ENCODE measurements at places on chromosomes 12 and 14.

GRCh38 chr12:93299262-93299846 is 78.4 kb upstream of the NUDT4 start:
- no peak for DNase-seq

- DNase-seq: no peak
These were observed 228.2 kb downstream of the DPY19L2 start for GRCh38 chr12:63440048-63440447.

GRCh38 chr14:72793156-72793939 is 100.6 kb downstream of the DPF3 start:
- DNase-seq: no peak

GRCh38 chr14:57420033-57420432 is 29.6 kb downstream of the NAA30 start:
- DNase-seq: no peak

GRCh38 chr12:131818821-131819585 is 9.2 kb upstream of the MMP17 start:
- no peak for DNase-seq

DNA sequence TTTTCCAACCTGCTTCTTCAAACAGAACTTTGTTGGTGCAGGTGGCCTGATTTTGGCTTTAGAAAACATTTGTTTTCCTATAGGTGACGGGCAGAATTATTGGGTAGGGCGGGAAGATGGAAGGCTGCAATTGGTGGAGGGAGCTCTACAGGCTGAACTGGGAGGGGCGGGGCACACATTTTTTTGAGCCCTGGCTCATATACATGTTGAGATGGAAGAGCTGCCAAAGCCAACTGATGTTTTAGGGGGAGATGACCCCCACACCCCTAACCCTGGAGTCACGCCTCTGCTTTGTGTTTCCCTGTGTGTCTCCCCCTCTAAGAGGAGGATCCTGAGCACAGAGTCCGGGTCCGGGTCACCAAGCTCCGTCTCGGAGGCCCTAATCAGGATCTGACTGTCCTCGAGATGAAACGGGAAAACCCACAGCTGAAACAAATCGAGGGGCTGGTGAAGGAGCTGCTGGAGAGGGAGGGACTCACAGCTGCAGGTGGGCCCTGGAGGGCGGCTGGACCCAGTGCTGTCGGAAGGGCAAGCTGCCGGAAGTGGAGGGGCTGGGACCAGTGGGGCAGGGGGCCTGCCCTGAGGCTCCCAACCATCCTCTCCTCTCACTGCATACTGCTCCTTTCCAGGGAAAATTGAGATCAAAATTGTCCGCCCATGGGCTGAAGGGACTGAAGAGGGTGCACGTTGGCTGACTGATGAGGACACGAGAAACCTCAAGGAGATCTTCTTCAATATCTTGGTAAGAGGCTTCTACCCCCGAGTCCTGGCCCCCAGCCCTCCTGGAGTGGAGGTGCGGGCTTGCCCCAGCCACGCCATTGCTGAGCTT is 18.6 kb downstream of the AGAP2 start:
- DNase-seq: no peak

DNA sequence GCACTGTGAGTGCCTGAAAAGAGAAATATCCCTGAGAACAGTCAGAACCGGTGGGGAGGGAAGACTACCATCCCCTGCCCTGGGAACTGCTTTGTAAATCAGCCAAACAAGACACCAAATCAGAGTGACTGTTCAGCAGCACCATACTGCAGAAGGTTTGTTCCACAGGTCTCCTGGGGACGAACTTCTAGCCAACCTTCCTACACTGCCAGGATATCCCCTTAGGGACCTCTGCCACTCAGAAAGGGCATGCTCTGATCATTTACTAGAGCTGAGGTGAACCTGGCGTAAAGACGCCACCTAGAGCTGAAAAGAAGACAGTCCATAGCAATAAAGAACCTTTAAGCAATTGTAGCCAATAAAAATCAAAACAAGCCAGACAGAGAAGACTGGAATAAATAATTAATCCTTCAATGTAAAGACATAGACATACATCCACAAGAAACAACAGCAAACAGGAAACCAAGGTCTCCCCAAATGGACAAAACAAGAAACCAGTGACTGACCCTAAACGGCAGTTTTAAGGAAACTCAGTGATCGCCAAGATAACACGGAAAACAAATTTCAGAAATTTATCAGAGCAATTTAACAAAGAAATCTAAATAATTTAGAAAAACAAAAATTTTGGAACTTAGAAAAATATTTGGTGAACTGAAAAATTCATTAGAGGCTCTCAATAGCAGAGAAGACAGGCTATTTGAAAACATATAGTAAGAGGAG is 228.1 kb upstream of the AMIGO2 start:
- DNase-seq: peak; percentile 34

DNA sequence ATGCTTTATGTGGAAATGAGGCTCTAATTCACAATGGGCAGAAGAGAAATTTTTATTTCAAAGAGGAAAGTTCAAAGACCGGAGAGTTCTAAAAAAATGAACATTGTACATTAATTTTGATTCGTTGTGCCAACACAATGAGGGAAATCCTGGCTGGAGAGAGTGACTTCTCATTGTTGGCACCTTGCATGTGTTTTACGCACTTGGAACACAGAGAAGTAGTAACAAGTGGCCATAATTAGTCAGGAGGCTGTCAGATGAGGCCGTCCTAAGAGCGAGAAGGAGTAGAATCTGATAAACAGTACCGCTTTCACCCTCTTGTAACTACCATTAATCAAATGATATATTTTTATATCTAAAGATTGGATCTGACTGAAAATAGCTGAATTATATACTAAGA is 6.9 kb downstream of the LMO3 start:
- DNase-seq: no peak

GRCh38 chr14:58133739-58134138 is 18.3 kb downstream of the ARMH4 start:
- no peak for DNase-seq

DNA sequence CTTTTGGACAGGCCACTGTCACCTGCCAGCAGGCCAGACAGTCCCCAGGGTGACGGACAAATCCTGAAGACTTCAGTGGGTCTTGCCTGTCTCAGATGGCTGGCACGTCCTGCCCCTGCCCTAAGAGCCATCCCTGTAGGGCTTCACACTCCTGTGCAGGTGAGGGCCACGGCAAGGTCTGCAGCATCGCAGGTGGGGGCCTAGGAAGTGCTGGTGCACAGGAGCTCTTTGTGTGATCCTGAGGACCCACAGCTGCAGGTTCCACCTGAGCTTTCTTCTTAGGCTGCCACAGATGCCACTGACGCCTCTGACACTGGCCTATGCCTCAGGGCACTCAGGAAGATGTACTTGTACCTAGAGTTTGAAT is 108.5 kb upstream of the FKBP4 start:
- no peak for DNase-seq

DNA sequence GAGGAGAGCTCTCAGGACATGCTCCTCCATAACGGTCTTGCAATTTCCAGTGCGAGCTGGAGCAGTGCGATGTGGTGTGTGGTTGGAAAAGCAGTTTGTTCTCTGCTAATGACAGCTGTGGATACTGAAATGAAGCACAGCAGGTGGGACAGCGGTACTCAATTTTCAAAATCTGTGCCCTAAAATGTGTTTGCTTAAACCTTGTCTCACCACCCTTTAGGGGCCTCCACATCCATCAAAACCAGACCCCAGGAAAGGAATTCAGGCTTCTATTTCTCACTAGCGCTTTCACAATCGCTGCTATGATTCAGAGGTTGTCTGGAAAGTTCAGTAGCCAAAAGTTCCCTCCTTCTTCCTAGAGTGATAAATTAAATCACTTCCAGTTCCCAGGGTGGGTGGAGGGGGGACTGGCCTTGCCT is 440.8 kb downstream of the EGLN3 start:
- DNase-seq: peak; percentile 85

DNA sequence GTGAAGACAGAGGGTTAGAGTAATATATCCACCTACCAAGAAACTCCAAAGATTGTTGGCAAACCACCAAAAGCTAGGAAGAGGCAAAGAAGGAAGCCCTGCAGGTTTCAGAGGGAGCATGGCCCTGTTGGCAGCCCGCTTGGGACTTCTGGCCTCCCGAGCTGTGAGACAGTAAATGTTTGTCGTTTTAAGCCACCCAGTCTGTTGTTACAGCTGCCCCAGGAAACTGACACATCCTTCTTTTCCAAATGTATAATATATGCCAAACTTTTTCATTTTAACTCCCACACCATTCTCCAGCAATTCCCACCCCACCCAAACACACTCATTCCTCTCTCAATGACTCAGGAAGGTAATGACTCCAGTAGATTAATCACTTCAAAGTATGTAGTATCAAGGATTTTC is 74.0 kb downstream of the RPS29 start:
- peak; percentile 44 for DNase-seq

- DNase-seq: no peak
These were observed 662.2 kb upstream of the LRFN5 start for GRCh38 chr14:40944521-40944920.

DNA sequence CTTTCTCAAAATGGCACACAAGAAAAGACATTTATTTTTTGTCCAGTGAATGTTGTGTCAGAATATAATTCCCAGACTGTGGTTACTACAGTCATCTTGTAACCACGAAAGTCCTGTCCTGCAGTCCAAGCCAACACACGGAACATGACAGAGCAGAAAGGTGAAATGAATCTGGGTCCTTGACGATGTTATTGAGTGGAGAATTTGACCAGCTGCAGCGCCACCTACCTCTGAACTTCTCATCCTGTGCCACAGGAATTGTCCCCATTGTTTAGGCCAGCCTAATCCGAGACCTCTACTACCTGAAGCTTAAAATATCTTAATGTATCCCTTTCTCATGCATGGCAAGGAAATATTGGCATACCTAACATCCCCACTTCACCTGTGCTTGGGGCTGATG is 64.1 kb upstream of the OTX2 start:
- DNase-seq: no peak

GRCh38 chr12:48187916-48188695 is 4.7 kb downstream of the CCDC184 start:
- no peak for DNase-seq

DNA sequence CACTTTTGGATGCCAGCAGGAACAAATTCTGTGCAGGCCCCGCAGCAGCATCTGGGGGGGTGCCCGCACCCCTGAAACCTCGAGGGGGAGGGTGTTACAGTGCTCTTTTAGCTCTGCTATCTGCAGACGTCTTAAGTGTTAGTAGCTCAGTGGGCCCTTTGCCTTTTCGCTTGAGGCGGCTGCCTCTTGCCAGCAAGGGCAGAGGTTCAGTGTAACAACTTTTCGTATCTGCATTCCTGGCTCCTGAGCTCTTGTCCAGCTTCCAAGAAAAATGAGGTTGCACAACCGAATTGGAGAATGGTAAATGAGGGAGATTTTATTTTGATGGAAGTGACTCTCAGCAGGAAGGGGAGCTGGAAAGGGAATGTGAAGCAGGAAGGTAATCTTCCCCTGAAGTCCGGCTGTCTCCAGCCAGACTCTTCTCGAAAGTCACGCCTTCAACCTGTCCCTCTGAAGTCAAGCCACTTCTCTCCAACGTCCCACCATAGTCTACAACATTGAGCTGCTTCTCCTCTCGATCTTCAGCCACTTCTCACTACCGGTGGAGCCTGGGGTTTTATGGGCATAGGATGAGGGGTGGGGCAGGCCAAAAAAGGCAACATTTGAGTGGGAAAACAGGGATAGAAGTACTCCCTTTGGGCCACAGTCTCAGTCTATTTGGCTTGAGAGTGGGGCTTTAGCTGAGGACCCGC is 17.8 kb downstream of the TAS2R50 start:
- DNase-seq: peak; percentile 57

DNA sequence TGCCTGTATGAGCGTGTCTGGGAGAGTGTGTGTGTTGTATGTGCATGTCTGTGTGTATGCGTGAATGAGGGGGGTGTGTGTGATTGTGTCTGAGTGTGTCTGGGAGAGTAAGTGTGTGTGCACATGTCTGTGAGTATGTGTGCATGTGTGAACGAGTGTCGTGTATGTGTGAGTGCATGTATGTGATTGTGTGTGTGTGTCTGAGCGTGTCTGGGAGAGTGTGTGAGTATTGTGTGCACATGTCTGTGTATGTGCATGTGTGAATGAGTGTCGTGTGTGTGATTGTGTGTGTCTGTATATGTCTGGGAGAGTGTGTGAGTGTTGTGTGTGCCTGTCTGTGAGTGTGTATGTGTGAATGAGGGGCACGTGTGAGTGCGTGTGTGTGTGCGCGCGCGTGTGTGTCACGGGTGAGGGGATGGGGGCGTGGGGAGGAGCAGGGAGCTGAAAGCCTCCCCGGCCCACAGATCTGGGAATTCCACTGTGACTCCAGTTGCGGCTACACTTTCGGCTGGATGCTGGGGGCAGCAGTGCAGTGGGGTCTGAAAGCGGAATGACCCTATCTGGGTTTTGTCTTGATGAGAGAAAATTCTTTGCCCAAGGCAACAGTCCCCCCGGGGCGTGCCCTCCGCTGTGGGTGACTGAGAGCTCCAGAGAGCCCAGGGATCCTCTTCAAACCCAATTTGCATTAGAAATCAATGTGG is 138.1 kb upstream of the MED13L start:
- DNase-seq: no peak

DNA sequence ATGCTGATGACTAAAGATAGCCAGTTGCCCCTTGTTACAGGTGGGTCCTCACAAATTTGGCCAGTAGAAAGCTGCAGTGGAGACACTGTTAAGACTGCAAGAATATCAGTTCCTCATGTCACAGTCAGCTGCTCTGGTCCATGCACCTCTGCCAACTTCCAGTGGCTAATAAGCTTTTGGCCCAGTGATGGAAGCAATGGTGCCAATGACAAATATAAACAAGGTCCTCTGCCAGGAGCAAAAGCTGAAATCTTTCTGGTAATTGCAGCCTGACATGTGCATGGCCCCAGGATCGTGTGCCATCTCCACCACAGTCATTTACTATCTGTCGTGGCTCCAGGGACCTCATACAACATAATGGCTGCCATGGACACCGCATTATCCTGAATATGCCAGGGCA is 85.4 kb upstream of the TMEM260 start:
- no peak for DNase-seq

DNA sequence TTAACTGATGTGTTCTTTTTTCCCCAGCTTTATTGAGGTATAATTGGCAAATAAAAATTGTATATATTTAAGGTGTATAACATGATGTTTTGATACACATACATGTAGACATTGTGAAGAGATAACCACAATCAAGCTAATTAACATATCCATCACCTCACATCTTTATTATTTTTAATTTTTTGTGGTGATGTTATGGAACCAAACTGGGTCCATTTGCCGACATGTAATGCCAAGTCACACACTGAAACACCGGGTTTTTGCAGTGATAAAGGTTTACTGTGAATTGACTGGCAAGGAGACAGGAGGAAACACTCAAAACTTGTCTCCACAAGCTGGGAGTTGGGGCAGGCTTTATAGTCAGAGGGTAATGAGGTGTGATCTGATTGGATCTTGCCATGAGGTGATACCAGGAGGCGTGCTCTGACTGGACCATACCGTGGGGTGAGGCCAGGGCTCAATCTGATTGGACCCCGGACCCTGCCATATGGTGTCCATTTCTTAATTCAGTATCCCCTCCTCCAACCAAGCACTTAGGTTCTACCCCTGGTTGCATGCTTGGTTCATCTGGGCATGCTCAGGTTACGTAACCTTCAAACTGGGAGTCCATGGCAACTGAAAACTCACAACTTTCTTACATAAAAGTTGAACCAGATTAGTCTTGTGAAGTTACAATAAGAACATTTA is 11.8 kb upstream of the WSCD2 start:
- no peak for DNase-seq

- DNase-seq: no peak
These were observed 28.1 kb upstream of the ADGRD1 start for GRCh38 chr12:130925666-130926015.
